Epithelial cell of umbilical artery (primary cell): ENCODE measurements at places on chromosomes 13 and 19. TPM values are rescaled to one million over a fixed set of nuclear protein-coding genes. Genes with fewer than 3 reads are reported as not detected.

Gene MBOAT7
- 45.1 and 83.9 TPM in 2 replicates for total RNA-seq

Gene CPB2
- not detected in 2 replicates for total RNA-seq

Gene PLEKHJ1
- total RNA-seq: 59.8 and 63.5 TPM in 2 replicates

Gene PSG6
- not detected in 2 replicates for total RNA-seq

Gene ZNF728
- total RNA-seq: not detected in 2 replicates

Gene AP1M2
- total RNA-seq: not detected in 2 replicates

Gene CEACAM16
- total RNA-seq: not detected in 2 replicates

Gene NKG7
- total RNA-seq: not detected in 2 replicates

Gene ANGPTL8
- total RNA-seq: not detected in 2 replicates

Gene SOX1
- not detected in 2 replicates for total RNA-seq

Gene FREM2
- total RNA-seq: not detected in 2 replicates

Gene TGFBR3L
- 2.3 TPM in 1 of 2 replicates, not detected in the other for total RNA-seq

Gene FXYD1
- not detected in 2 replicates for total RNA-seq

Gene GFY
- total RNA-seq: not detected in 2 replicates

Gene KLC3
- under 0.01 TPM in 1 of 2 replicates, not detected in the other for total RNA-seq

Gene ZSCAN5B
- total RNA-seq: not detected in 2 replicates

Gene PGLYRP1
- total RNA-seq: not detected in 2 replicates

Gene ZBTB32
- total RNA-seq: not detected in 2 replicates

Gene ZNF534
- not detected in 2 replicates for total RNA-seq

Gene KANK3
- 9.4 and 14.6 TPM in 2 replicates for total RNA-seq

Gene CCDC169
- total RNA-seq: 3.9 and 4.9 TPM in 2 replicates

Gene CABP5
- not detected in 2 replicates for total RNA-seq

Gene WASF3
- 14.0 and 23.1 TPM in 2 replicates for total RNA-seq

Gene NAPSA
- under 0.01 and 0.61 TPM in 2 replicates for total RNA-seq

Gene FLT1
- total RNA-seq: 143 and 328 TPM in 2 replicates

Gene PSG1
- not detected in 2 replicates for total RNA-seq

Gene MIR17HG
- 14.0 and 24.2 TPM in 2 replicates for total RNA-seq

Gene PODNL1
- under 0.01 TPM in 1 of 2 replicates, not detected in the other for total RNA-seq

Gene TEKTIP1
- not detected in 2 replicates for total RNA-seq

Gene ZNF564
- total RNA-seq: 6.2 and 8.2 TPM in 2 replicates

Gene FCAR
- not detected in 2 replicates for total RNA-seq

Gene LRRC63
- not detected in 2 replicates for total RNA-seq

Gene PRKD2
- 28.9 and 37.7 TPM in 2 replicates for total RNA-seq
